ENCODE measurements at places on chromosomes 2 and 18. TPM values are rescaled to one million over a fixed set of nuclear protein-coding genes. Genes with fewer than 3 reads are reported as not detected.

The L3MBTL4 gene
- total RNA-seq = under 0.01 TPM

The CXCR2 gene
- total RNA-seq = not detected

The FOXD4L1 gene
- 0.19 TPM for total RNA-seq

The HOXD9 gene
- not detected for total RNA-seq

The ANKRD62 gene
- under 0.01 TPM for total RNA-seq

The MOGAT1 gene
- total RNA-seq = not detected

The DOCK10 gene
- total RNA-seq = 35.0 TPM

The TMEM182 gene
- 4.2 TPM for total RNA-seq

The UGT1A10 gene
- total RNA-seq = not detected

The CCBE1 gene
- total RNA-seq = 21.4 TPM

The SRBD1 gene
- total RNA-seq = 20.1 TPM

The UPP2 gene
- total RNA-seq = not detected

The STARD6 gene
- 0.28 TPM for total RNA-seq

The DSC2 gene
- under 0.01 TPM for total RNA-seq

The PMAIP1 gene
- 2.5 TPM for total RNA-seq

The ESCO1 gene
- 18.0 TPM for total RNA-seq

The CFC1 gene
- total RNA-seq = not detected

The LCT gene
- under 0.01 TPM for total RNA-seq

The CHRND gene
- total RNA-seq = not detected

The SNORC gene
- 0.56 TPM for total RNA-seq

The DNPEP gene
- total RNA-seq = 50.0 TPM

The EVX2 gene
- total RNA-seq = not detected

The ANKRD23 gene
- 0.85 TPM for total RNA-seq

The IL1RN gene
- total RNA-seq = 0.28 TPM

The RNMT gene
- 20.3 TPM for total RNA-seq

The PDE11A gene
- under 0.01 TPM for total RNA-seq

The PRSS56 gene
- not detected for total RNA-seq

The COBLL1 gene
- total RNA-seq = 20.9 TPM
